Activated CD8-positive, alpha-beta T cell treated with anti-CD3 and anti-CD28 coated beads for 36 hours (primary cell): ENCODE measurements at places on chromosomes 3 and 15.

GRCh38 chr15:57631386-57632110 lies 39.8 kb downstream of the MYZAP start:
- DNase-seq, result no peak

- no peak for DNase-seq
Measured at GRCh38 chr3:72238010-72238691, 453.2 kb upstream of the PROK2 start.

DNA sequence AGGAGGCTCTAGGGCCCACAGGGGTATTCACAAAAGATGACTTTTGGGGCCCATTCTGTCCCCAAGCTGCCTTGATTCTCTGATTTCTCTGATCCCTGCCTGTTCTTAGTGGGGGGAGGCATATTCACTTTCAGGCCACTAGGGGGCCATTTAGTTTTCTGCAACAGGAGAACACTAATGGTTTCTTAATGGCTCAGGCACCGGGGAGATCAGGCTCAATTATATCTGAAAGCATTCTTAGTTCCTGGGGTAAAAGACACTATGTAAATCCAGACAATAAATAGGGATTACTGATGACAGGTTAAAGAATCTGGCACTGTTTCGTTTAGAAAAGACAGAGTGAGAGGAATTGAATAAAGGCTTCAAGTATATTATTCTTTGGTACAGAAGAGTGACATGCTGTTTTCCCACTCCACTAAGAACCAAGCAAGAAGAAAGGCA lies 2.5 kb upstream of the INAFM2 start:
- peak; percentile 75 for DNase-seq

DNA sequence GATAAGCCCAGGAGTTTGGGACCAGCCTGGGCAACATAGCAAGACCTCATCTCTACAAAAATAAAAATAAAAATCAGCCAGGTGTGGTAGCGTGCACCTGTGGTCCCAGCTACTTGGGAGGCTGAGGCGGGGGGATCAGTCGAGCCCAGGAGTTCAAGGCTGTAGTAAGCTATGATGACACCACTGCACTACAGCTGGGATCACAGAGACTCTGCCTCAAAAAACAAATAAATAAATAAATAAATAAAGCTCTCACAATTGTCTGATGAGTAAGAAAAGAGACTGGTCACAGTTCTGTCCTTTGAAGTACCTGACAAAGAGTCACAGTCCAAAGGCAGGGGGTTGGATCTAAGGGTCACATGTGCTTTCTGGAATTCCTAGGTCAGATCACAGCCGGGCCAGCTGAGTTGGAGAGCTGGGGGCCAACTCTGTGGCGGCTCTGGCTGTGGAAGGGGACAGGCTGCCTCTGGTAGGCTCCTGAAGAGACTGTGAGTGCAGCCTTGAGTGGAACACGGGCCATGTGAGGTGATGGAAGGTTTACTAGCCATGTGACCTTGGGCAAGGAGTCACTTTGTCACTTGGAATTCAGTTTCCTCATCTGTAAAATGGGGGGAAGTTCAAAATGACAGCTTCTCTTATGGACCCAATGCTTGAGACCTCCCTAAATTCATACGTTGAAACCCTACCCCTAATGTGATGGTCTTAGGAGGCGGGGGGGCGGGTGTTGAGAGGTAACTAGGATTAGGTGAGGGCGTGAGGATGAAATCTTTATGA lies 47.2 kb downstream of the WHAMM start:
- no peak for DNase-seq

DNA sequence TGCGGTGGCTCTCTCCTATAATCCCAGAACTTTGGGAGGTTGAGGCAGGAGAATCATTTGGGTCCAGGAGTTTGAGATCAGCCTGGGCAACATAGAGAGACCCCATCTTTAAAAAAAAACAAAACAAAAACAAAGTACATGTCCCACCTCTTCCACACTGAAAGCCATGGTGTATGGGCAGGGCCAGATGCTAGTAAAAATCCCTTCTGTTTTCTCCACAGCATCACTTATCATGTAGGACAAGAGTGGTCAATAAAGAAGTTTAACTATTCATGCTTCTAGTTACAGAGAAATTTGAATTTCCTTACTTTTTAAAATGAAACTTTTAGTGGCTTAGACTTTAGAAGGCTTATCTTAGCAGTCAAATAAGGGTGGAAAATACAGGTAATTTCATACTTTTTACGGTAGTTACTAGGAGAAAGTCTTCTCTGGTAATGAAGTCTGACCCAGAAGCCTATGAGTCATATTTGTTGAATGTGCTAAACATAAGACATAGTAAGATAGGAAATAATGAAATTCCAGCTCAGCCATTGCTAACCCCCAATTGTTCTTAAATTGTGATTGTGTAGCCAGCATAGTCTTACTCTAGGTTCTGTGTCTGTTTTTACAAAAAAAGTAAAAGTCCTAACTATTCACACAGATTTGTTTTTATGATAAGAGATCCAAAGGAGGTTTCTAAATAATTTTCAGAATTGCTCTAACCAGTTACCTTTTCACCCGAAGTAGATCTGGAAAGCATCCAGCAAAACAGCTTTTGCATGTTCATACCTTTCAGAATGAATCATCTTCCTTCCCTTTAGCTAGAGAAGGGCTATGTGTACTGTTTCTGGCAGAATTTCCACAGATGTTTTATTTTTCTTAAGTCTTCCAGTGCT lies 16.4 kb upstream of the ZNF609 start:
- peak; percentile 14 for DNase-seq

- no peak for DNase-seq
Measured at GRCh38 chr3:120177707-120178306, 83.6 kb upstream of the GSK3B start.

- DNase-seq, result no peak
Measured at GRCh38 chr15:28118083-28118482, 19.0 kb upstream of the OCA2 start.
